Cortex of kidney (tissue), 1 donor: ENCODE measurements at places on chromosomes 4 and X.

GRCh38 chr4:21209860-21210259 is 509.6 kb downstream of the PACRGL start:
- no peak for DNase-seq

DNA sequence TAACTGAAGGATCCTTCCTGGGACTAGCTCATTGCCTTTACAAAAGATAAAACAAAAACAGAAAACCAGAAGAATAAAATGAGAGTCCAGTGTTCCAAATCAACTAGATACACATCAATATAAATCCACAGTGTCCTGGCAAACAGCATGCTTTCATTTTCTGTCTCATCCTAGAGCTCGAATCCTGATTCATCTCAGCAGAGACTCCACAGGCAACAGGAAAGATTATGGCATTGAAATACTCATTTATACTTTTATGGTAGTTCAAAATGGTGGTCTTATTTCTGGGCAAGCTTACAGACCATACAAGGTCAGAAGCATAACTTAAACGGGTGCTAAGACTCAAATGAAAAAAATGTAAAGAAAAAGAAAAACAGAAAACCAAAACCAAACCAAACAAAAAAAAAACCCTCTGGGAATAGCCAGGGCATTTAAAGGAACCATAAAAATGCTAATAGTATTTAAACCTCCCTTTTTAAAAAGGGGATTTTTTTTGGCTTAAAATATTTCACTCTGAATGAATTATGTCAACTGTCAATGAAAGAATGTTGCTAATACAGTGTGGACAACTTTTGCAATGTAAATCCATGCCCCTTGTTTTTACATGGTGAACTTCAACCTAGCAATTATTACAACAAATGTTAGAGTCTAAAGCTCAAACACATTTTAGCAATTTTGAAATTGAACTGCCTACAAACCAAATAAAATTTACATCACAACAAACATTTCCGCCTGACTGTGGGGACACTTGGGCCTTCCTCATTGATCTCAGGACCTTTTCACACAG is 57.9 kb downstream of the GPR101 start:
- DNase-seq: no peak

DNA sequence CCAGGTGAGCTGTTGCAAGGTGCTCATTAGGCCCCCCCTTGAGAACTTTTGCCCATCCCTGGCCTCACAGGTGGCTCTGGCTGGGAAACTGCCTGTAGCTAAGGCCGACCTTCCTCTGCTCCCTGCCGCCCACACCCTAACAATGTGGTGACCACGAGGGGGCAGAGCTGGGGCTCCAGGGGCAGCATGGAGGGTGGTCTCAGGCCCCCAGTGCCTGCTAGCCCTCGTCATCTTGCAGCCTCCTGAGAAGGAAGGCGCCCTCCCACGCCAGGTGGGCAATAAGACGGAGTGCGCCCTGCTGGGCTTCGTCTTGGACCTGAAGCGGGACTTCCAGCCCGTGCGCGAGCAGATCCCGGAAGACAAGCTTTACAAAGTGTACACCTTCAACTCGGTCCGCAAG is 32.4 kb downstream of the ATP2B3 start:
- no peak for DNase-seq

DNA sequence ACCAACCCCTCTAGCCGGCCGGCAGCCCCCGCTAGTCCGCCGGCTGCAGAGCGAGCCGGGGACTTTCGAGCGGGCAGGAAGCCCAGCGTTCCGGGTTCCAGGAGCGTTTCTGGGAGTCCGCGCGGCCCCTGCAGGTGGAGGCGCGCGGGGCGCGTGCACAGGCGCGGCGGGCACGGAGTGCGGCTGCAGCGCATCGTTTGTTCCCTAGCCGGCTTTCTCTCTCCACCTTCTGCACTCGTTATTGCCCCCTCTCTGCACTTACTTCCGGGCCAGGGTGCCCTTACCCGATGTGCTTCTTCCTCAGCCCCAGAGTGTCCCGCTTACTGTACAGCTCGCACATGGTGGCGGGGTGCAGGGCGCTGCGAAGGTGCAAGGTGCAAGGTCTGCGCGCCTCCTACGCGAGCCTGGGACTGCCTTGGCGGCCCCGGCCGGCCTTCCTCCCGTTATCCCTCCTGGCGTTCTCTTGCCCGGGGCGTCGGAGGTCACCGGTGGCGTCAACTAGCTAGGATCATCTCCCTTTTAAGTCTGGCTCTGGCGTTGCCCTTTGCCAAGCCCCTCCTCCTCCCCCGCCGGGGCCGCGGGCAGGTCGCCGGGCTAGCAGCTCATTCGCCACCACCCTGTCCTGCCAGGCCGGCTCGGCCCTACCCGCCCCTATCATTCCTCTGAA is at the start of gene ETNPPL:
Gene ETNPPL (minus strand): TSS at position 495 of the 667 bp plus-strand sequence. CDS start 155 bp downstream, at position 340.
- no peak for DNase-seq

GRCh38 chr4:95107635-95108034 is 349.9 kb downstream of the BMPR1B start:
- DNase-seq: no peak
